ENCODE measurements at places on chromosomes 6 and 20.

DNA sequence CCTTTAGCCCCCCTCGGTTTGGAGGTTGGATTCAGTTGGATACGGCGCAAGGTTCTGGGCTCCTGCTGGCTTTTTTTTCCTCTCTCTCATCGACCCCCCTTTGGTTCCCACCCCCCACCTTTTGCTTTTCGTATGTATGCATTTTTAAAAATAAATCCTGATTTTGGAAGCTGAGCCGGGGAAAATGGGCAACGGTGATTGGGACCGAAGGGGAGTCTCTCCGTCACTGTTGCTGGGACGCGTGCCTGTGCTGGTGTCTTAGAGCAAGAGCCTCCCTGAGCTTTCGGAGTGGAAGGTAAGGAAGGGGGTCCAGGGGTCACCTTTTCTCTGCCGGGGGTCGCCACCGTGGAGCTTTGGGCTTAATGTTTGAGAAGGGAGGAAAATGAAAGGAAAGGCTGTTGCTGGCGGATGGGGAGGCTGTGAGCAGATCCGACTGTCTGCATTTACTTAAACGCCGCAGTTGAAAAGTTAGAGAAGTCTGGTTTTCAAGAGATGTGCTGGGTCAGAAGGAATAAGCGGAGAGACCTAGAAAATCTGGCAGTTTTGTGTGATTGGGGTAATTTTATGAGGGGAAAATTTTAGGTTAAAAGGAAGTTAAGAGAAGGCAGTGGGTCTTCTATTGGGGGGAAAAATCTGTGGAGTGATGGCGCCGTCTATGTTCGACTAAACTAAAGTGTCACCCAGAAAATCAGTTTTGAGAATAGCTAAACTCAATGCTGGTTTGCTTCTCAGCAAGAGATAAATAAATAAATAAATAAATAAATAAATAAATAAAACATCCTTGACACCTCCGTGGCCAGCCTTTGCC lies 828 bp downstream of the ADGRB3 start:
- no peak for DNase-seq

- no peak for DNase-seq
These were observed 15.5 kb downstream of the COL9A3 start for GRCh38 chr20:62832212-62832922.

GRCh38 chr6:52900536-52900935 lies 9.0 kb downstream of the GSTA3 start:
- no peak for DNase-seq

DNA sequence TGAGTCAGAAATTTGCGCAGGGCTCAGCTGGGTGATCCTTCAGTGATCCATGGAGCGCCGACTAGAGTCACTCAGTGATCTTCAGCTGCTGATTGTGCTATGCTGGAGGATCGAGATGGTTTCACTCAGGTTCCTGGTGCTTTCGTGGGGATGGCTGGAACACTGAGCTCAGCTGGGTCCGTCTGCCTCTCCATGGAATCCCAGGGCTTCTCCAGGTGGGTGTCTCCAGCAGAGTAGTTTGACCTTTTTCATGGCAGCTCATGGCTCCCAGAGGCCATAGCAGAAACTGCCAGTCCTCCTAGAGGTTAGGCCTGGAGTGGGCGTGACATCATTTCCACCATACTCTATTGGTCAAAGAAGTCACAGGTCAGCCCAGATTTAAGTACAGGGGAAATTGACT lies 88.8 kb upstream of the SIRPA start:
- no peak for DNase-seq

DNA sequence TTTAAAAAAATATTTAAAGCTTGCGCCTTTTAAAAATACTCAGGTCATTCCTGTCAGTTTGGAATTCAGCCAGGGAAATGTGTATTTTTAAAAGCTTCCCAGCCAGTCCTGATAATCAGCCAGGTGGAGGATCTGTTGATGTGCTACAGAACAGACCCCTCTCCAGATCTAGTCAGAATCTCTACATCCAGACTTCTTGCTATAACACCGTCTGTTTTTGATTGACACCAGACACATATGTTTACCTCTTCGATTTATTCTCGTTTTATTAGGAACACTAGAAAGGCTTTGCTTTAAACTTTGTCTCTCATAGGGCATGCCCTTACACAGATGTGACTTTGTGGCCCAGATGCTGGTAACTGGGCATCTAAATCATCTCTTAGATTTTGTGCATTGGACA lies 11.7 kb downstream of the PARD6B start:
- no peak for DNase-seq

DNA sequence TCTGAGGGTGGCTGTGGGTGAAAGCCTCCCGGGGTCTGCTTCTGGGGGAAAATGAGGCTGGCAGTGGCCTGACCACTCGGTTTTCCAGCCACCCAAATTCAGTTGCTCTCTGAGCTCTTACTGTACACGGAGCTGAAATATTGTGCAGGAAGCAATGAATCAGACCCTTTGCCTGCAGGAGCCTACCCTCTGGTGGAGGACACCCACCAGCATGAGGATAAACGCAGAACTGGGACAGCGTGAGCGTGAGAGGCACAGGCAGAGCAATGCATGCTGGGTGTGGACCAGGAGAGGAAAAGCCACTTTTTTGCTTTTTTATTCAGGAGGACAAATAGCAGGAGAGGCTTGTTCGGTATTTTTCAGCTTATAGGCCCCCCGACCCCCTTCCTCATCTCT lies 298.0 kb downstream of the QKI start:
- DNase-seq, result no peak

DNA sequence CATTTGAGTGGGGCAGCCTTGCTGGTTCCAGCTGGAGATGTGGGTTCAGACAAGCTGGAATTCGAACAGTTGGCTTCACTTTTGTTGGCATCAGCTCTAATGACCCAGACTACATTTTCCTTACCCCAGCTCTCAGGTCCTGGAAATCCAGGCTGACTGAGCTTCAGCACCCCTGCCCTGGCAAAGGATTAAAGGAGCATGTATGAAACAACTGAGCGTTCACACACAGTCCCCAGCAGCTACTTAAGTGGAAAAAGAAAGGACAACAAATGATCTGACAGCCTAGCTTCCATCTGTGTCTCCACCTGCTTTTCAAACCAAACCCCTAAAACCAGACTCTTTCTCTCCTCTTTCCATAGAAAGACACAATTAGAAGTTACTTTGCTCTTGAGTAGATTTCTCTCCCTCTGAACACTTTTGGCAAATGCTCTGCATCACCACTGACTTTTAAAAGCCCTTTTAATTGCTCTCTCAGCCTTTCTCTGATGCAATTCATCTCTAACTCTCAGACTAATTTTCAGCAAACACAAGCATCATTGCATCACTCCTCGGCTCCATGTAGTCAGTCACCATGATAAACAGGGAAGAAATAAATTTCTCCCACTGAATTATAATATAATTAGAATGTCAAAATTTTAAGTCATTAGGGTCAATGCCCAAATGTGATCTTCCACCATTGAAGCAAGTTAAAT lies 28.1 kb downstream of the ROS1 start:
- DNase-seq, result no peak

- no peak for DNase-seq
These were observed 110.6 kb downstream of the FNDC1 start for GRCh38 chr6:159279790-159280277.

DNA sequence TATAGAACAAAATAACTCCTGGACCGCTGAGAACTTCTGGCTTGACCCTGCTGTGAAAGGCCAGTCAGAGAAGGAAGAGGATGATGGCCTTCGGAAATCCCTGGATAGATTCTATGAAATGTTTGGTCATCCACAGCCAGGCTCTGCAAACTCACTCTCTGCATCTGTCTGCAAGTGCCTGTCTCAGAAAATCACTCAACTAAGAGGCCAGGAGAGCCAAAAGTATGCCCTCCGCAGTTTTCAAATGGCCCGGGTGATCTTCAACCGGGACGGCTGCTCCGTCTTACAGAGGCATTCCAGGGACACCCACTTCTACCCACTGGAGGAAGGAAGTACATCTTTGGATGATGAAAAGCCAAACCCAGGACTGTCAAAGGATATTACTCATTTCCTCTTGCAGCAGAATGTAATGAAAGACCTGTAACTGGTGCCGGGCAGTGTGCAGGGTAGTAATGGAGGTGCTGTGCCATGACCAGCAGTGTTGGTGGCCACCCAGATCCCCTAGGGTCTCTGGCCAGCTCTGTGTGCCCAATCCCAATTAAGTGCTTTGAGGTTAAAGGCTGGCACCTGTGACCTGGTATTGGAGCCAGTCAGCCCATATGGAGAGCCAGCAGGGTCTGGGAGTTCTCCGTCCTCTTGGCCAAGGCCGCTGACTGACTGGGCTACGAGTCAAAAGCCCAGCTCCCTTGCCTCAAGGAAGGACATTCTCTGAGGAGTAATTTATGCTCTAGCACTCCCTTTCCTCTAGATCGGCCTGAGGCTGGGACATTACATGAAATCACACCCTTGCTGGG lies 87.1 kb downstream of the TRMT6 start:
- DNase-seq, result no peak

DNA sequence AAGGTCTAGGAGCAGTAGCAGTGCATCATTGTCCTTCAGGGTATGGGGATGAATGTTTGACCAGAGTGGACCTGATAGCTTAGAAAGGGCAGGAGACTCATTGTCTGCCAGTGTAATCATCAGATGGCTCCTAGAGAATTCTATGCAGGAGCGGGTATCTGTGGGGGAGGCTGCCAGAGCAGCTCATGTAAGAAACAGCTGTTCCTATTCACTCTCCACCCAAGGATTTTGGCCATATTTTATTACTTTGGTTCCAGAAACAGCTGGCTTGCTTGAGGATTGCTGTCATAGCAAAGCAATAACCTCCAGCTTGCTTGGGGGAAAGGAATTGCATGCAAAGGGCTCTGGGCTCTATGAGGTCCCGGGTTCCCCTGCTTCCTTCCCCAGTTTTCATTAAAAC lies 44.1 kb downstream of the RALY start:
- no peak for DNase-seq

- no peak for DNase-seq
These were observed 49.4 kb upstream of the MCUR1 start for GRCh38 chr6:13863699-13864155.

GRCh38 chr20:63704749-63705117 lies 3.0 kb downstream of the ARFRP1 start:
- no peak for DNase-seq

DNA sequence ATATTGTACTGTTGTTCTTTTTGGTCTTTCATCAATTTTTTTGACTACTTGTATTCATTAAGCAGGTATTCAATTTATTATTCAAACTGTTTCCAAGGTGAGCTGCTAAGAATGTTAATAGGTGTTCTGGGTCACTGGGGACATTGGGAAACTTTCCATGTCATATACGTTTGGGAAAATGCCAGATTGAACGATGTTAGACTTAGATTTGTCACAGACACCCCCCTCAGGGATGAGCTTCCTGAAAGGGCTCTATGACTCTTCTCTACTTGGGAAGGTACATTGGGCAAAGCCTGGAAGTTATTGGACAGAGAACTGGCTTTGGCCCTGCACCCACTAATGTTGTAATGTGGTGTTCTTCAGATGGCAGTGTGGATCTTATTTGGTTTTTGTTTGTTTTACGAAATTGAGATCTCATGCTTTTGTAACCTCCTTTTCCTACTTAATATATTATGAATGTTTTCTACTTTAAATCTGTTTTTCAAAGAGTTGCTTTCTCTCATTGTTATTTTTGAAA lies 42.1 kb downstream of the PLCB4 start:
- no peak for DNase-seq

GRCh38 chr20:19078448-19079373 lies 133.7 kb upstream of the SLC24A3 start:
- no peak for DNase-seq

DNA sequence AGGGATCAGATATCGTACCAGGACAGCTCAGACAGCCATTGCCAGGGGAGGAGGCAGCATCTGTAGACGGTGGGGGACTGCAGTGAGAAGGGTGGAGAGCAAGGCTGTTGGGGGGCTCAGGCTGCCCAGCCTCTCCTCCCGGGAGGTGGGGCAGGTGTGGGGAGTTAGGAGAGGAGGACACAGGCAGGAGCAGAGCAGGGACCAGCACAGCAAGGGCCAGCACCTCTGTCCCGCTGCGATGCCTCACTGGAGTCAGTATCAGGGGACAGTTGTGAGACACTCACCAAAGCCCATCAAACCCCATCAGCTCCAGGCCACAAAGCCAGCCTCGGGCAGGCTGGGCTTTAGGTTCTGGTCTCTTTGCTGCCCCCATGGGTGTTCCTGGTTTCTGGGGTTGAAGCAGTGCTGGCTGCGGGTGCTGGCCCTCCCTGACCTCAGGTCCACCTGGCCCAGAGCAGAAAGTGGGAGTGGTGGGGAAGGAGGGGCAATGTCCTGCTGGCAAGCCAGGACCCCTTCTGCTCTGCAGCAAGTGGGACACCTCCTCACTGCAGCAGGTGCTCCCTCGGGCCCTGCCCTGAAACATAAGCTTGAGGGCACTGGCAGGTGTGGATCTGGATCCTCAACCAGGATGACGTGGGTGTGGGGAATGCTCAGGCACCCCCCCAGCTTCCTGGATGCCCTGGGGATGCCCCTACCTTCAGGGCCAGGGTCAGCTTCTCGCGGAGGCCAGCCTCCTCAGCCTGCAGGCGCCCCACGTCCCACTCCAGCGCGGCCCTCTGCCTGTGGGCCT lies 83.4 kb downstream of the GINS1 start:
- peak; percentile 31 for DNase-seq

DNA sequence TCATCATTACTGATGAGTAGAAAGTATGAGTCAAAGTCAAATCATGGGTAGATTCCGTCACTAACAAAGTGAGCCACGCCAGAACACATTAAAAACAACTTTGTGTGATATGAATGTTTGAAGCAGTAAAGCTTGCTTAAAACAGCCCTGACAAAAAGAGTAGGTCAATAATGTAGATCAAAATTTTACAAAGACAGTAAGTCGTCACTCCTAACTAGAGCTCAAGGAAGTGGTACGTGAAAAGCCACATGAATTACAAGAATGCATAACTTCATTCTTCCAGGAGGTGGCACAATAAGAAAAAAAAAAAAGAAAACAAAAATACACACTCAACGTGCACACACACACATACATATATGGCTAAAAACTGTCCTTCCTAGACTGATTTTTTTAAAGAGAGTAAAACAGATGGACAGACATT lies 69.9 kb downstream of the HACE1 start:
- no peak for DNase-seq

- DNase-seq, result no peak
These were observed 11.2 kb downstream of the CYB5R4 start for GRCh38 chr6:83870649-83871048.

GRCh38 chr6:111211411-111212030 lies 124.2 kb downstream of the SLC16A10 start:
- no peak for DNase-seq

GRCh38 chr20:24318569-24319352 lies 150.7 kb upstream of the SYNDIG1 start:
- DNase-seq, result no peak

DNA sequence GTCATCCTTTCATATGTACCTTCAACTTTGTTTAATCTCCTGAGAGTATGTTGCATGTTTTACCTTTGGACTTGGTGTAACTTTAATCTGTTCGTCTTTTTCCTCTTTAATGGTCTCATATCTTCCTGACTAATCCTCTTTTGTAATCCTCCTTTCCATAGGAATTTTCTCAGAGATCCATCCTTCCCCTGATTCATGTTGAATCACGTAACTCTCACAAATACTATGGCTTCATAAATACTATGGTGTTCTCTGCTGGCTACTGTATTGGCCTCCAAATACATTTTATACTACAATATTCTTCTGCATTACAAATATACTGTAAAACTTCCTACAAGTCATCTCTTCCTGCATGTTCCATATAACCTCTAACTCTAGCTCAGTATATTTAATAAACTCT lies 317.7 kb upstream of the ADGRB3 start:
- DNase-seq, result no peak

Data from natural killer cell treated with Interleukin-12 subunit alpha and Interleukin-12 subunit beta and Interleukin-15 and Interleukin-18, amount 100 ng/mL, for 72 hours (primary cell).